ENCODE measurements at places on chromosomes 3 and 15. TPM values are rescaled to one million over a fixed set of nuclear protein-coding genes. Genes with fewer than 3 reads are reported as not detected.

TMEM108 gene
- total RNA-seq = 1.0 TPM

ALPK3 gene
- 0.15 TPM for total RNA-seq

TLR9 gene
- not detected for total RNA-seq

ACAP2 gene
- total RNA-seq = 32.4 TPM

LYSMD2 gene
- 21.3 TPM for total RNA-seq

TMCO5A gene
- total RNA-seq = not detected

HIGD2B gene
- not detected for total RNA-seq

COPG1 gene
- 181 TPM for total RNA-seq

SLC22A13 gene
- total RNA-seq = not detected

RAD51 gene
- 13.5 TPM for total RNA-seq

GPD1L gene
- total RNA-seq = 10.1 TPM

NPAP1 gene
- total RNA-seq = not detected

IGSF10 gene
- total RNA-seq = under 0.01 TPM

MAP6D1 gene
- 1.0 TPM for total RNA-seq

ARF4 gene
- 245 TPM for total RNA-seq

MESP2 gene
- not detected for total RNA-seq

ISLR2 gene
- not detected for total RNA-seq

Measured in H4 (cell line).